Lung microvascular endothelial cell (primary cell): ENCODE measurements at places on chromosomes 16 and 17. TPM values are rescaled to one million over a fixed set of nuclear protein-coding genes. Genes with fewer than 3 reads are reported as not detected.

Gene ARHGDIG
- total RNA-seq, result under 0.01 and 0.22 TPM in 2 replicates

Gene SDK2
- not detected in 2 replicates for total RNA-seq

Gene MLKL
- 8.9 and 10.9 TPM in 2 replicates for total RNA-seq

DNA sequence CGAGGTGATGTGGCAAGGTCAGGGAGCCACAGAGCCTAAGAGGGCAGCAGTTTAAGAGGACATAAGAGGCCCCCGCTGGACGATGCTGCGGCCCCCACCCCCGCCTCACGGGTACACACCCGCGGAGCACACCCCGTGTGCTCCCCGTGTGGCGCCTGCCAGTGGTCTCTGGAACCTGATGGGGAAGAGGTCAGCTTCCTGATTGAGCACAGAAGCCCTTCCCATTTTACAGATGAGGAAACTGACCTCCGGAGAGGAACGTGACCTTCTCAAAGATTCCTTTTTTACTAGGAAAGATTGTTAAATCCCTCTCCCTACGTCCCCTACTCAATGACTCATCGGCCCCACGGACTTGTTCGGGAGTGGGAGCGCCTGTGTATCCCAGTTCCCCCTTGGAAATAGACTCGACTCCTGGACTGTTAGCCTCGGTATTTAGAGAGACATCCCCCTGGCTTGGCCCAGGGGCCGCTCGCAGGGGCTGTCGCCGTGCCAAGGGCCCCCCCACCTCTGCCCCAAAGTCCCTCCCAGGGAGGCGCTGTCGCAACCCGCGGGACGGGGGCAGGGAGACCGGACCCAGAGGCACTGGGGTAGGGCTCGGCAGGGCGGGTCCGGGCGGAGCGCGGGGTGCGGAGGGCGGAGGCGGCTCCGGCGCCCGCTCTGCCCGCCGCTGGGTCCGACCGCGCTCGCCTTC lies at the start of gene ABCC3:
ABCC3 (plus strand) TSS at position 658 of the 691 bp plus-strand sequence. CDS start 56 bp downstream, outside the sequence.
- no peak for DNase-seq

DNA sequence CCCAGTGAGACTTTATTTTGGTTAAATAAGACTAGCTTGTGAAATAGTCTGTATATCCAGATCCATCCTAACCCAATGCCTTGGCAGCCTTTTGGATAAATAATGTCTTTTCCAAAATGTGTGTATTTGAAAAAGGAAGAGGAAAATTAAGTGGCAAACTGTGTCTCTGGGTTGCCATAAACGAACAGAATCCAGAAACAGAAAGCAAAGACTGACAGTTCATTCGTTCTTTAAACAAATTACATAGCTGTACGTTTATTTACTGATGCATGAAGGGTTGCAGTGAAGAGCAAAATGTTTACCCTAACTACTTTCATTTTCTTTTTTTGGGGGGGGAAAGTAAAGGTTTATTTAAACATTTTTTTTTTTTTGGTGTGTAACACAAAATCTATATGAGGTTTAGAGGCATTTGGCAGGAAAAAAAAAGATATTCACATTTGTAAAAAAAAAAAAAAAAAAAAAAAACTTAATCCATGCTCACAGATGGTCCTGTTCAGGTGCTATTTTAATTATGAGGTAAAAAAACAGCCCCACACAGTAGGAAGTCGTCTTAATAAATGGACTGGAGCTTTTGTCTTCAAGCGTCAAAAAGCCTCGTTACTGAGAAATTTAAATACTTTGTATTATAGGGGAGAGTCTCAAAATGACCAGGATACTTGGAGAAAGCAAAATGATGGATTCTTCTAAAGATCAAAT lies 245.9 kb downstream of the FTO start:
- DNase-seq, result peak; percentile 9

GRCh38 chr17:27455914-27456680 lies at the start of gene KSR1:
KSR1 (plus strand) TSS chr17:27456448; CDS start chr17:27456644, 196 bp downstream.
- DNase-seq, result peak; percentile 84

DNA sequence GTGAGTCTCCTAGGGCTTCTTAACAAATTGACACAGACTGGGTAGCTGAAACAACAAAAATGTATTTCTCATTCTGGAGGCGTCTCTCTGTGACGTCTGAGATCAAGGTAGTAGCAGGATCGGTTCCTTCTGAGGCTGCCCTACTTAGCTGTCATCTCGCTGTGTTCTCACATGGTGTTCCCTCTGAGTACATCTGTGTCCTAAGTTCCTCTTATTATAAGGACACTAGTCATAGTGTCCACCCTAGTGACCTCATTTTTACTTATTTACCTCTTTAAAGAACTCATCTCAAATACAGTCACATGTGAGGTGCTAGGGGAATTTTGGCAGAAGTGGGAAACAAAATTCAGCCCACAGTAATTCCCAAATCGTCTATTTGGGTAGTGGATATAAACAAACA lies 529.1 kb downstream of the NPIPA7 start:
- DNase-seq, result no peak

DNA sequence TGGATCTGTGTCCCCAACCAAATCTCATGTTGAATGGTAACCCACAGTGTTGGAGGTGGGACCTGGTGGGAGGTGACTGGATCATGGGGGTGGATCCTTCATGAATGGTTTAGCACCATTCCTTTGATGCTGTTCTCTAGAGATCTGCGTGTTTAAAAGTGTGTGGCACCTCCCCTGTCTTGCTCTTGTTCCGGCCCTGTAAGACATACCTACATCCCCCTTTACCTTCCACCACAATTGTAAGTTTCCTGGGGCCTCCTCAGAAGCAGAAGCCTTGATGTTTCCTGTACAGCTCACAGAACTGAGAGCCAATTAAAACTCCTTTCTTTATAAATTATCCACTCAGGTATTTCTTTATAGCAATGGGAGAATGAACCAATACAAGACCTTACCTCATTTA lies 257.7 kb downstream of the XYLT1 start:
- no peak for DNase-seq

DNA sequence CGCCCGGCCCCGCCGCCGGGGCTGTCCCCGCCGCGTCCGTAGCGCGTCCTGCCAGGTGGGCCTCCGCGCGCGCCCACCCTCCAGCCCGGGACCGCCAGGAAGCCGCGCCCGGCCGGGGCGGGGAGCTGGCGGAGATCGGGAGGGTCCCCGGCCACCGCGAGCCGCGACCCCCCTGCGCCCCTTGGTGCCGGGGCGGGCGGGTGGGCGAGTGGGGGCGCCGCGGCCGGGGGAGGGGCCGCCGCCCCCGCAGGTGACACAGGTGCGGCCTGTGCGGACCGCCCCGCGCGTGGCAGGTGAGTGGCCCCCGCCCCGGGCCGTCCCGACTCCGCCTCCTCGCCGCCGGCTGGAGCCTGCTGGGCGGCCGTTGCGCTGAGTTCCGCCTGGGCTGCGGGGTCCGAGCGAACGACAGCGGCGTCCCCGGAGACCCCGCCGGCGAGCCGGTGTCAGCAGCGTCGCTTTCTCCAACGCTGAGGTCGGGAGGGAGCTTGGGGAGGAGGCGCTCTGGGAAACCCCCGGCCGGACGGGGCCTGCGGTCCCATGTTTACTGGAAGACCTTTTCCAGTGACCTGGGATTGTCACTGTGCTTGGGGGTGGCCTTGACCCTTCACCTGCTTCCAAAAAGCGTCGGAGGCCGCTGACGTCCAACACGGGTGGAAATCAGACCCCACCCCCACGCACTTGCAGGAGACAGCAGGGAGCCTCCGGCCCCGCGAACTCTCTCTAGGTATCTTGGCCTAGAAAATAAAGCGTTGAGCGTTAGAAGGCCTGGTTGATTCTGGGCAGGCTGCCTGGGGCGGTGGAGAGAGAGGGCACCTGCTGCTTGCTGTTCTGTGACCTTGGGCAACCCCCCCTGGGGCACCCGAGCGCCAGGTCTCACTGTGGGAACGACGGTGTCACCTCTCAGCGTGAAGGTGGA lies 542 bp downstream of the KLHL36 start:
- DNase-seq, result peak; percentile 20
